ENCODE measurements at places on chromosomes 4 and X.

DNA sequence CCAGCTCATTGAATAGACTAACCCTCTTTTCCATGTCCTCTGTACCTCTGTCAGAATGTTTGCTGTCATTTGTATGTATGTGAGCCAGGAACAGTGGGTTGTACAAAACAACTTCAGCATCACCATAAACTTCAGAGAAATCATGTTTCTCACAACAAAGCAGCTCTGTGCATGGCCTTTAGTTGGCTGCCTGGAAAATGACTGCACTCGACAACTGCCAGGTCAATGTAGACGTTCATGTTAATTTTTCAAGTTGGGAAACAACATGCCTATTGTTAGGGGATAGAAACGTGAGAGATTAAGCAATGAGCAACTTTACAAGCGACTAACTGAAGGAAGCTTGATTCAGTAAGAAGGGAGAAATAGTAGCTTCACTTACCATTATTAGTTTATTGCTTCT is 17.9 kb upstream of the CXCL11 start:
- no peak for DNase-seq

DNA sequence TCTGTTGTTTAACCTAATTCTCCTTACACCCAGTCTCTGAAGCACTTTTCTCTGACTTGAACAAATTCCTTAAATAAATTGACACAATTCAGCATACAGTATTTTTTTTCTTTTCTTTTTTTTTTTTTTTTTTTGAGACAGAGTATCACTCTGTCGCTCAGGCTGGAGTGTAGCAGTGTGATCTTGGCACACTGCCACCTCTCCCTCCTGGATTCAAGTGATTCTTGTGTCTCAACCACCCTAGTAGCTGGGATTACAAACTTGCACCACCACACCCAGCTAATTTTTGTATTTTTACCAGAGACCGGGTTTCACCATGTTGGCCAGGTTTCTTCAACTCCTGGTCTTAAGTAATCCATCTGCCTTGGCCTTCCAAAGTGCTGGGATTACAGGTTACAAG is 1498.1 kb upstream of the PCDH10 start:
- no peak for DNase-seq

DNA sequence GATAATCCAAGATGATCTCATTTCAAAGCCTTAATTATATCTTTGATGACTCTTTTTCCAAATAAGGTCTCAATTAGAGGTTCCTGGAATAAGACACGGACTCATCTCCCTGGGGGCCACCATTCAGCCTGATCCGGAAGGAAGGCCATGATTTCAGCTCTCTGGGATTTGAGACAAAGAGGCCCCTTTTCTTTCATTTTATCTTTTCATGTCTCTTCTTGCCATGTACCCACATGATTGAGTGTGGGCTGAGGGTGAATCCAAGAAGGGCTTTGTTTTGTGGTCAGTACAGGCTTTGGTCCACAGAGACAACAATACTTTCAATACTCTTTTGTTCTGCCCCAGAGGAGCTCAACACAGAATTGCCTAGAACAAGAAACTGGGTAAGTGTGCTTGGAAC is 261.2 kb downstream of the TRIML1 start:
- no peak for DNase-seq

DNA sequence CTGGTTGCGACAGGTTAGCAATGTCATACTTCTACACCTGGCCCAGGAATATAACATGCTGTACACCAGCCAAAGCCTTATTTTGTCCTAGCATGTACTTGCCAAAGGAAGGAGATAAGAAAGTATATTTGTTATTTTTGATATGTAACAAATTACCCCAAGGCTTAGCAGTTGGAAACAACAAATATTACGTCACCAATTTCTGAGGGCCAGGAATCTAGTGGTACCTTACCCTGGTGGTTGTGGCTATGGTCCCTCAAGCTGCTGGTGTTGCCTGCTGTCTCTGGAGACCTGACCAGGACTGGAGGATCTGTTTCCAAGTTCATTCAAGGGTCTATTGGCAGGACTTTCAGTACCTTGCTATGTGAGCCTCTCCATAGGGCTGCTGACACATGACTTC is 135.5 kb upstream of the BANK1 start:
- DNase-seq = no peak

- DNase-seq = no peak
Measured at GRCh38 chr4:139950568-139950967, 203.4 kb downstream of the MAML3 start.

- no peak for DNase-seq
Measured at GRCh38 chr4:113773014-113773413, 11.5 kb upstream of the CAMK2D start.

- DNase-seq = no peak
Measured at GRCh38 chrX:140354431-140355120, 150.3 kb downstream of the SOX3 start.

- no peak for DNase-seq
Measured at GRCh38 chr4:144410230-144410783, 235.6 kb upstream of the HHIP start.
